ENCODE measurements at places on chromosomes 5 and 9.

DNA sequence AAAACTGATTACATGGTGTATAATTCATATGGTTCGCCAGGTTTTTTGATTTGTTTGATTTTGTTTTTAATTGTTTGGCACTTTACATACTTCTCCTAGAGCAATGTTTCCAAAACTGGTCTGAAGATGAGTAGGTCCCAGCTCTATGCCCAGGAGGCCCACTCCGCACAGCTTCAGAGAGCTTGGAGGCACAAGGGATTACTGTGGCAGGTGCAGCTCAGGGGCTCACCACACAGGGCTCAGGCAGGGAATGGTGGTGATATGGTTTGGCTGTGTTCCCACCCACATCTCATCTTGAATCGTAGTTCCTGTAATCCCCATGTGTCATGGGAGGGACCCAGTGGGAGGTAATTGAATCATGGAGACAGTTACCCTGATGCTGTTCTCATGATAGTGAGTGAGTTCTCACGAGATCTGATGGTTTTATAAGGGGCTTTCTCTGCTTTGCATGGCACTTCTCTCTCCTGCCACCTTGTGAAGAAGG is 296.6 kb downstream of the MED10 start:
- DNase-seq, result no peak

DNA sequence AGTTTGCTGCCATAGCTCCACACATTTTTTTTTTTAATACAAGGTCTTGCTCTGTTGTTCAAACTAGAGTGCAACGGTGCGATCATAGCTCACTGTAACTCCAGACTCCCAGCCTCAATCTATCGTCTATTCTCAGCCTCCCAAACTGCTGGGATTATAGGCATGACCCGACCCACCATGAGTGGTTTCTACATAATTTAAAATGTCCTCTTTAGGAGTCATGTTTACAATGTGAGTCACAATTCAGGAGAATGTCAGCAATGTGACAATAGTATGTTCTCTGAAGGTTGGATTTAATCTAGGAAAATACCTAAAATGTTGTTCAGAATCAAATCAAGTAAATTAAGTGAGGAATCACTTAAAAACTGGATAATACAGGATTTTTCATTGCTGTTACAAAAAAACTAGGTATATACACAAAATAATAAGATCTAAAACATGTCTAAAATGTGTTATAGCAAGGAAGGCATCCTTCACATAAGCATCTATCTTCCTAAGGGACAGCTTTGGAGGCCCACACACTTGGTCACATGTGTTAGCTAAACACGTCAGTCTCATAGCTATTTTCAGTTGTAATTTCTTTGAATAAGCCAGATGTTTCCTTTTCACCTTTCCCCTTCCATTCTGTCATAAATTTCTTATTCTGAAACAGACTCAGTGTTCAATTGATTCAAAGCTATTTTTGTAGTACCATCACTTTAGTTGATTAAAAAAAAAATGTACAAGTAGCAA is 30.0 kb upstream of the ELAVL2 start:
- no peak for DNase-seq

GRCh38 chr5:42606464-42606869 is 150.2 kb upstream of the CCDC152 start:
- no peak for DNase-seq

DNA sequence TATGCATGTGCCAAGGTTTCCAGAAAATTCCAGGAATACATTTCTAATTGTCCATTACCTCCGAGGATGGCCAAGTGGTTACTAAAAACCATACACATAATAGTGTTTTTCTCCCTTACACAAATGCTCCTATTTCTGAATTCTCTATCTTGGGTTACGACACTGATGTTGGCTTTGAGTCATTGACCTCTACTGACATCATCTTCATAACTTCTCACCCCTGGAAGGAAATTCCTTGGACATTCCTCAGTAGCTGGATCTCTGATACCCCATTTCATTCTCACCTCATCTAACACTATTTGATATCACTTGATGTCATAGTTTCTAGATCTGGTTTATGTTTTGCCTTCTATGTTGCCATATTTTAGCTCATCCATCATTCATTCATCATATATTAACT is 287.2 kb downstream of the CTNND2 start:
- no peak for DNase-seq

DNA sequence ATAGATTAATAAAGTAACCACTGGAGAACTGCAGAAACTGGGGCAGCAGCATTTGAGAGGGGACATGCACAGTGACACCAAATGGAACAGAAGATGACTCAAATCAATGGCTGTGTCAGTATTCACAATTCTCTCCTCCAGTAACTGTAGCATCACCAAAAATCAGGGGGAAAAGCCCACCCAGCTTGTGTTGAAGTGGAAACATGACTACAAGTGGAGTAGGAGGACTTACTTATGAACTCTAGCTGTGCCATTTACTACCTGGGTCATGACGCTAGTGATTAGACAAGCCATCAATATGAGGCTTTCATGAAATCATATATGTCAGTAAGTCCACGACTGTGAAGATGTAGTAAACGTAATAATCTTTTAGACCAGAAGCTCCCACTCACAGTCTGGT is 199.8 kb upstream of the PTGER4 start:
- DNase-seq, result no peak

DNA sequence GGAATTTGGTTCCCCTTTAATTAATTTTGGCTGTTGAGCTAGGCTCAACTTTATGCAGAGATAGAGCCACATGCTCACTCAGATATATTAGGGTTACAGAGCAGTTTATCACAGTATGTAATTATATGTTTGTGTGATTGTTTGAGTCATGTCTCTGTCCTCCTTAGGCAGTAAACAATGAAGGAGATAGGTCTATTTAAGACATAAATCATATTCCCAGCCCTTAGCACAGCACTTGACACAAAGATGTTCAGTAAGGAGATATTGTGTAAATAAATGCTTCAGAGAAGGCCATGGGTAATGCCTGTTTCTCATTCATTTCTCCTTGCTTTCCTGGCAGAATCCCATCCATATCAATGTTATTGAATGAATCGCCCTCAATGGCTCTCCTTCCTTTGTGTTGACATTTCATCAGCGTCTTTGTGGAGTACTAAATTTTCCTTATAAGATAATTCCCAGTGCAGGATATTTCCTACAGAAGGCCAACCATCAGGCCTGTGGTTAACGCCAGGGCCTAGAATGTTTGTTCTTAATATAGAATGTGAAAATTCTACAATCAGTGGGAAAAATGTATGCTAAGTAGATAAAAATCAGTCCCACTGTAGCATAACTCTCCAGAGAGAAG is 408.0 kb downstream of the EBF1 start:
- DNase-seq, result no peak

DNA sequence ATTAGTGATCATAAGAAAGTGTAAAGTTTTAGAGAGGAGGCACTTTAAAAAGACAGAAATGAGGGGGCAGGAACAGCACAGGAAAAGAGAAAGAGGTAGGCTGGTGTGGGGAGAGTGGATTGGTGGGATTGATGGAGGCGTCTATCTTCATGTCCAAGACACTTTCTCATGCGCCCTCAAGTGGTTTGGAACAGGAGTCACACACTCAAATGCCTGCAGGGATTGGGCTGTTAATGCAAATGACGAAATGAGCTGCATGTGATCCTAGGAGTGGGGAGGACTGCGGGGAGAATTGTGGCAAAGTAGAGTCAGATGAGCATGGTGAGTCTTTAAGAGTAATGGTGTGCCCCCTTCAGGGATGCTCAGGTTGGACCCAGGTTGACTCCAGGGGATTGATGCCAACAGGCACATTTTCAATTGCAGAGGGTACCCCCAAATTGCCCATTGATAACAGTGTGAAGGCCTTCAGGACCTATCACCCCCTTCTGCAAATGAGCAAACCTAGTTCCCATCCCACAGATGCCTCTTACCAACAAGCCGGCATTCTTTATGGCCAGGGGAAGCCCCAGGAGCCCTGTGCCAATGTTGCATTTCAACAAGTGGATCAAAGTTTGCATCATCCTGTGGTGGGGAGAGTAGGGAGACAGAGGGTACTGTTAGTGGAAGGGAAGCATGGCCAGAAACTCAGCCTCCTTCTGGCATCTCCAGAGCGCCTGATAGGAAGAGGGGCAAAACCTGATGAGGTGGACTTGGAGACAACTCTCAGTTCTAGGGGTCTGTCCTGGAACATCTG is 5.3 kb downstream of the SLC36A3 start:
- DNase-seq, result no peak

DNA sequence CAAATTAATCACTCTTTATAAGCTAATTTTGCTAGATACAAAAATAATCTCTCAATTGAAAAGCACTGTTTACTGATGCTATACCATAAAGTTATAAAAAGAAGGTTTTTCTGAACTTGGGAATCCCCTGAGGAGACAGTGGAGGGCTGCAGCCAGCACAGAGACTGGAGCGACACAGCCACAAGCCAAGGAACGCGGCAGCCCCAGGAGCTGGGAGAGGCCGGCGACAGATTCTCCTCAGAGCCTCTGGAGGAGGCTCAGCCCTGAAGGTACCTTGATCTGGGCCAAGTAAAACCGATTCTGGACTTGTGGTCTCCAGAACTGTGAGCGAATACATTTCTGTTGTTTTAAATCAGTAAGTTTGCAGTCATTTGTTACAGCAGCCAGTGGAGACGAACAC is 3.7 kb downstream of the GFPT2 start:
- no peak for DNase-seq

GRCh38 chr5:34582371-34582770 is 73.8 kb upstream of the RAI14 start:
- DNase-seq, result no peak

DNA sequence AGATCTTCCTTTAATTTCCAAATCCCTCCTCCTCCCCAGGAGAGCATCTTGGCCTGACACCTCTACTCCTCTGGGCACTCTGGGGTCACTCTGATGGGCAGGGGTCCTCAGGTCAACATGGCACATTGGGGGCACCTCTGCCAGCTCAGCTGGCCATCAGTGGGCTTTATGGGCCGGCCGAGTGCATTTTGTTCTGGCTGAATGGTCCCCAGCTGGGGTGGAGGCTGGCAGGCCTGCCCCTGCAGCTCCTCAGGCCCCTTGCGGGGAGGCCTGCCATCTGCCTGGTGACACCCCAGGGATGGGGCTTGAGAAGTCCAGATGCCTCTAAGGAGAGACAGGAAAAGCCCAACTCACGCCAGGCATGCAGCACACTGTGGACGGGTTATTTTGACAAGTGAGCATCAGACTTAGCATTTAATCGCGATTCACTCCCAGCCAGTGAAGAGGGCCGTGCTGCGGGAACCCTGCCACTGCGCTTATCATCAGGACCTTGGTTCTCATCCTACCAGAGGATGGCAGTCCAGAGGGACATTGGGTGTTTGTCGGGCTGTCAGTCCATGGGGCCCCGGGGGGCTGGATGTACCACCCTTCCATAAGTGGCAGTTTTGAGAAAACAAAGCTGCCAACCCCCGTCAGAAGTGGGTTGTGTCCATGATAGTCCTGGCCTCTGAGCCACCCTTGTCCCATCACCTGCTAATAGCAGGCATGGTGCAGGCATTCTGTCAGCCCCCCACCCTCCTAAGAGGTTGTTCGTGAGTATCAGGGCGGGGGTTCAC is 21.7 kb downstream of the PHF2 start:
- no peak for DNase-seq

DNA sequence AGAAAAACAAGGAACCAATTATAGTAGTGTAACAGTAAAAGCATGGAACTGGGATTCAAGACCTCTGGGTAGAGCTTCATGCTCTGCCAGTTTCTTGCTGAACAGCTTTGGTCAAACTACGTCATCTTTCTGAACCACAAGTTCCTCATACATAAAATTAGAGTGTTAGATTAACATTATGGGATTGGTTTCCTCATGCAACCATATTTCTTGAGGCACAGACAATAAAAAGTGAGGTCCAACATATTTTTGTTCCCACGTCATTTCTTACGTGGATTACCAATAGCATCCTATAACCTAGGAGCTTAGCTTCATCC is 354.8 kb downstream of the TMEM232 start:
- no peak for DNase-seq

GRCh38 chr9:130780865-130781504 is 54.1 kb upstream of the ABL1 start:
- no peak for DNase-seq

DNA sequence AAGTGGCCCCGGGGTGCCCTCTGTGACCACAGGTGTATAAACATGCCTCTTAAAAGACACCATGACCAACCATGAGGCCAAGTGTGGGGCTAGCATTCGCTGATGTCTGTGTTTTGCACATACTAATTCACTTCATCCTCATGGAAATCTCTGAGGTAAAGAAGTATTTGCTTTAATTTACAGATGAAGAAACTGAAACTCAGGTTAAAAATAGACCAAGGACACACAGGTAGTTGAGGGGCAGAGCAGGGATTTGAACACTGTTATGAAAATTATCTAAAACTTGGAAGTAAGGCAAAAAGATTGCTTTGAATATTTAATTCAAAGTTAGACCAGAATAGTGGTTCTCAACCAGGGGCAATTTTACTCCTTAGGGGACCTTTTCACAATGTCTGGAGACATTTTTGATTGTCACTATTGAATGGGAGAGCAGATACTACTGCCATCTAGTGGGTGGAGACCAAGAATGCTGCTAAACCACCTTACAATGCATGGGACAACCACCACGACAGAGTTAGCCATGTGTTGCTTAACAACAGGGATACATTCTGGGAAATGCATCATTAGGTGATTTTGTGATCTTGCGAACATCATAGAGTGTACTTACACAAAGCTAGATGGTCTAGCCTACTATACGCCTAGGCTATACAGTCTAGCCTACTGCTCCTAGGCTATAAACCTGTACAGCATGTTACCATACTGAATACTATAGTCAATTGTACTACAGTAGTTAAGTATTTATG is 8.0 kb upstream of the FXN start:
- no peak for DNase-seq

- no peak for DNase-seq
Measured at GRCh38 chr5:57476601-57477056, 6.0 kb downstream of the ACTBL2 start.

- DNase-seq, result no peak
Measured at GRCh38 chr9:19649336-19650041, 139.3 kb downstream of the SLC24A2 start.

- no peak for DNase-seq
Measured at GRCh38 chr9:17555362-17556054, 23.4 kb upstream of the SH3GL2 start.

DNA sequence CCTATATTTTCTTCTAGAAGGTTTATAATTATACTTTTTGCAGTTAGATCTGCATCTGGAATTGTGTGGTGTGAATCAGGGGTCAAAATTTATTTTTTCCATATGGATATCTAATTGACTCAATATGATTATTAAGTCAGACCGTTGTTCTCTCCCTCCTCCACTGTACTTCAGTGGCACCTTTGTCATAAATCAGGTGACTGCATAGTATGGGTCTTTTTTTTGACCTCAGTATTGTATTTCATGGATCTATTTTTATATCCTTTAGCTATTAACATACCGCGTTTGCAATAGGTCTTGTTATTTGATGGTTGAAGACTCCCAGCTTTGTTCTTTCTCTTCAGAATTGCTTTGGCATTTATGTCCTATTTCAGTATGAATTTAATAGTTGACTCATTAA is 107.4 kb downstream of the BOD1 start:
- no peak for DNase-seq

GRCh38 chr5:130164966-130165365 is 260.7 kb downstream of the CHSY3 start:
- DNase-seq, result no peak

- DNase-seq, result no peak
Measured at GRCh38 chr9:125609744-125610143, 97.3 kb downstream of the MAPKAP1 start.

GRCh38 chr5:96014395-96014794 is 52.7 kb upstream of the ELL2 start:
- no peak for DNase-seq

- no peak for DNase-seq
Measured at GRCh38 chr9:11072176-11072575, 459.4 kb upstream of the PTPRD start.
